ENCODE measurements at places on chromosomes 13 and 19. TPM values are rescaled to one million over a fixed set of nuclear protein-coding genes. Genes with fewer than 3 reads are reported as not detected.

Gene MISP
- total RNA-seq: not detected

Gene HTR2A
- 0.24 TPM for total RNA-seq

DNA sequence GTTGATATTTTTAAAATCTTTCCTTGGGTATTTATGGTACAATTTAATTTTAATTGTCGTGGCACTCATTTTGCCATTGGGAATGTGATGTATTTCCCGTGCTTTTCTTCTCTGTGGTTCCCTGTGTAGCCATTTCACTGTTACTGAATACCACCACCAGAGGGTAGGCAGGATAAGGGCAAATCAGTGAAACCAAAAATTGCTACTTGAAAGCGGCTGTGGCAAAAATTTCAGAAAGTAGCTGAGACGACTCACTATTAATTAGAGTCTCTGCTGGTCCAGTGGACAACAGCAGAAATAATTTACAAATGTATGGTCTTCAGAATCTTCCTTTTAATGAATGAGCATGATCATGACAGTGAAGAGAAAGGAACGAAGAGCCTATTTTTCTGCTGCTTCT, 34.4 kb upstream of the MIR17HG start:
- H3K36me3 ChIP-seq: no peaks in the 10 kb centered on the region
- DNase-seq: no peak
- H3K4me3 ChIP-seq: no peak overlapping the region
- peaks cover 20% of the 10 kb centered on the region for H3K27me3 ChIP-seq
- H3K4me1 ChIP-seq: no peaks in the 10 kb centered on the region

- H3K4me1 ChIP-seq: no peaks in the 10 kb centered on the region
- no peaks in the 10 kb centered on the region for H3K36me3 ChIP-seq
- H3K27ac ChIP-seq: no peak overlapping the region
- DNase-seq: no peak
Observed at GRCh38 chr13:65133094-65133493, 2097.0 kb downstream of the PCDH9 start.

DNA sequence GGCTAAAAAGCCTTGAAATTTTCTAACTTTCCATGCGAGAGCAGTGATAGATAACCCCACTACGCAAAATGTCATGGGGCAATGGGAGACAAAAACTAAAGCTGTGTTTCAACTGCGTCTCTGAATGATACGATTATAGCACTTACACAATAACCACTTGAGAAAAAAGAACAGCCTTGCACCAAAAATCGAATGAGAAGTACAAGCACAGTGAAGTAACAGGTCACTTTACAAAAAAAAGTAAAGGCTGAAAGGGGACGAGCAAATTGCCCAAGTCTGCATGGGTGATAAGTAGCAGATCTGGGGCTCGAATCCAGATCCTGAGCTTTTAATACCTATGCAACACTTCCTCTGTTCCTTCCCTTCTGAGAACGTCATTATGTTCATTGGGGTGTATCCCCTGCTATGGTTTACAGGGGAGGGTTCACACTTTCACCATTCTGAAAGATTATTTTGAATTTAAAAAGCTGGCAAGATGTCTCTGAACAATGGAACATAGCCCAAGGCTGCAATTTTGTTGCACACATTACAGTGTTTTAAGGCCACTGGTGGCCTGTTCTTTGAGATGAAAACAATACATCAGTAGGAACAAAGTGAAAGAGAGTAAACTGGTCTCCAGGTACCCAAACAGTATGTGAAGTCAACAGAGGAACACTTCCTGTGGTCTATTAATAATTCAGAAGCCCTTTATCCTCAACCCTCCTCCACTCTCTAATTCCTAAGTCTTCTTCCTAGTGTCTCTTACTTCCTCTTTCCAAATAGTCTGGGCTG, 3.2 kb downstream of the CPB2 start:
- no peak overlapping the region for H3K27ac ChIP-seq
- H3K27me3 ChIP-seq: no peaks in the 10 kb centered on the region
- no peaks in the 10 kb centered on the region for H3K4me1 ChIP-seq
- no peaks in the 10 kb centered on the region for H3K36me3 ChIP-seq
- DNase-seq: no peak
- H3K4me3 ChIP-seq: no peak overlapping the region

Data from heart left ventricle (tissue), 16 donors.